CMK (cell line): ENCODE measurements at places on chromosomes 4 and X.

- DNase-seq = no peak
These were observed 67.4 kb upstream of the CLCN4 start for GRCh38 chrX:10089378-10089795.

DNA sequence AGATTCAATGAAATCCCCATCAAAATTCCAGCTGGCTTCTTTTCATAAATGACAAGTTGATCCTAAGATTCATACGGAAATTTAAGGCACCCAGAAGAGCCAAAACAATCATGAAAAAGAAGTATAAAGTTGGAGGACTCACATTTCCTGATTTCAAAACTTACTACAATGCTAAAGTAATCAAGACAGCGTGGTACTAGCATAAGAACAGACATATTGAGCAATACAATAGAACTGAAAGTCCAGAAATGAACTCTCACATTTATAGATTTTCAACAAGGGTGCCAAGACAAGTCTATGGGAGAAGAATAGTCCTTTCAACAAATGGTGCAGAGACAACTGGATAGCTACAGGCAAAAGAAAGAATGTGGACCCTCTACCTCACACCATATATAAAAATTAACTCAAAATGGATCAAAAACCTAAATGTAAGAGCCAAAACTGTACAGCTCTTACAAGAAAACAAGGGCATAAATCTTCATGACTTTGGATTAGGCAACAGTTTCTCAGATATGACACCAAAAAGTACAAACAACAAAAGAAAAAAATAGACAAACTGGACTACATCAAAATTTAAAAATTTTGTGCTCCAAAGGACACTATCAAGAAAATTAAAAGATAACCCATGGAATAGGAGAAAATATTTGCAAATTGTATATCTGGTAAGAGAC lies 28.5 kb downstream of the SASH3 start:
- DNase-seq = no peak

DNA sequence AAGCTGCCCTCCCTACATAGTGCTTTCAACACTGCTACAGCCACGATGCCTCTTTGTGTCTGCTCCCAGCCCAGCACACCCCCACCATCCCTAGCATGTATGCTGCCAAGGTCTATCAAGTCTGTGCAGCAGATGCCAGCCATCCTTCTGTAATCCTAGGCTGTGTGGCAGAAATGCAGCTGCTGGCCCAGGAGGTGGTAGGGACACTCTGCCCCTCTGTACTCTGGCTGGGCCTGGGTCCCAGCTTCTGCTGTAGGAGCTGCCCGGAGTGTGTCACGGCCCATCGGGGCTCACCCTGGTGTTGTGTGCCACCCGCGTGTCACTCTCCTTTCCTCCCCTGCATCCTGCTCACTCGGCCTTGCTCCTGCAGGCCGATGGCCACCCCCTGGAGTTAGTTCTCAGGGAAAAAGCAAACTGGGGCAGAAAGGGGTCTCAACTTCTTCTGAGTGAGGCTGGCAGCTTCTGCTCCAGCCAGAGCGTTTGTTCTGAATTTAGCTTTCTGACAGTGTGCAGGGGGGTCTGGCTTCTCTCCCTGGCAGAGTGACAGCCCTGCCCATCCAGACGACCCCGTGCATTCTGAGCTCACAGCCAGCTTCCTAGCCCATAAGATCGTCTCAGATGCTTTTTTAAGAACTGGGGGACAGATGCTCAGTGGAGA lies 22.7 kb downstream of the PSAPL1 start:
- DNase-seq = no peak

GRCh38 chr4:168488869-168489274 lies 8.0 kb upstream of the PALLD start:
- no peak for DNase-seq

- no peak for DNase-seq
These were observed 52.2 kb downstream of the ADRA2C start for GRCh38 chr4:3818371-3818770.

DNA sequence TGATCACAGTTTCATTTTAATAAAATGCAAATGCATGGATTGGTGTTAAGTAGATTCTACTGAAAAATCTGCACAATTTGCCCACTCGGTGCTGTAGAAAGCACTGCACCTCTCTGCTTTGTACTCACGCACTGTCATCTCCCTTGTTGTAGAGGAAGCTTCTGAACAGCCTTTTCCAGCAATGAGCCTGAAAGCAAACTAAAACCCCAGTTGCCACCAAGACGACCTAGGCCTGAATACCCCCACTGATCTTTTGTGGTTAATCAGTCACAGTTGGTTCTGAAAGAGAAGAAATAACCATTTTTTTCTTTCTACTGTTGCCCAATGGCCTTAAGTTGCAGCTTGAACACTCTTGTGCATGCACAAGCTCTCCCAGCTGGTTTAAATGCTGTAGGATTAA lies 229.8 kb downstream of the NLGN4X start:
- no peak for DNase-seq

- DNase-seq = no peak
These were observed 142.8 kb upstream of the RAI2 start for GRCh38 chrX:18003876-18004275.

DNA sequence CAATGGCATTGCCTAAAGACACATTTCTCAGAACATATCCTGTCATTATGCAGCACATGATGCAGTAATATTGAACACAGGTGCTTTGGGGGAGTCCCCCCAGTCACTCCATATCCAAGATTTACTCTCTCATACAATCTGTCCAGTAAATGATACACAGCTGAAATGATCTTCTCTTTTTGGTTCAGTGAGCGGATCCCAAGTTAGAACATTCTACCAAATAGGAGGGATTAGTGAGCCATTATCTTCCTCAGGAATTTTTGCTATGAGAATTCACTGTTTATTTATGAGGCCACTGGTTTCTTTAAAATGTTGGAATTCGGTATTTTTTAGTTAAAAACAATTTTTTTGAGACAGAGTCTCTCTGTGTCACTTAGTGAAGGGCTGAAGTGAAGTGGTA lies 96.5 kb downstream of the TRAPPC11 start:
- DNase-seq = no peak

GRCh38 chr4:99998062-99998867 lies 48.2 kb upstream of the H2AZ1 start:
- DNase-seq = no peak

GRCh38 chr4:74157561-74158465 lies at the start of gene MTHFD2L:
MTHFD2L (plus strand) TSS chr4:74158118; CDS start chr4:74158139, 21 bp downstream.
- peak; percentile 86 for DNase-seq

GRCh38 chr4:188300385-188300784 lies 161.1 kb downstream of the TRIML1 start:
- no peak for DNase-seq

GRCh38 chr4:184476695-184477094 lies 2.3 kb upstream of the IRF2 start:
- no peak for DNase-seq

DNA sequence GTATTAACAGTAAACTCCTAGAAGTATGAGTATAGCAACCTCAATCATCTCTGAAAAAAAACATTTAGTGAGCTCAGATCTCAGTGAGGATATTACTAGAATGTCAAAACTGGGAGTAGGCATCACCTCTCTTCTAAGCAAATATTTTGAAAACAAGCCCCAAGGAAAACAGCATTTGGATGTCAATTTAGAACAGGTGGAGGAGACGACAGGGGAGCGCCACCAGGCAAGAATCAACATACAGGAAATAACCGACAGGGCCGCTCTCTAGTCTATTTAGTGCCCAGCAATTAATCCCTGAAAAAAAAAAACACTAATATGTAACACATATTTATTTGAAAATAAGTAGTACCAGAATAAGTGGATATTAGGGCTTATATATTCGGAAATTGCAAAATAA lies 940.3 kb upstream of the ADGRL3 start:
- no peak for DNase-seq

DNA sequence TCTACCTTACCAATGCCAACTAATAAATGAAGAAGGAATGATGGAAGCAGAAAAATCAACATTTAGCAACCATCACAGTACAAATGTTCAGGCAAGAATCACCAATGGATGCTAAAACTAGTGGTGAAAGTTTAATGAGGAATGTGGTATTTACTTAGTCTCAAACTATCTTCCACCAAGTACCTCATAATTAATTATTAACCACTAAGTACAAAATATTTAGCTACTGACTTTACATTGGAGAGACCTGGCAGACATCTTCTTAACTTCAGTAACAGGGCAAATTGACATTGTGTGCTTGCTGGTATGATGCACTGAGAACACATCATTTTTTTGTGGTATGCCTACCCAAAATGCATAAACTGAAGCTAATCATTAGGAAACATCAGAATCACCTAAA lies 82.4 kb downstream of the DLG3 start:
- DNase-seq = no peak
